ENCODE measurements at places on chromosomes 3 and 15.

DNA sequence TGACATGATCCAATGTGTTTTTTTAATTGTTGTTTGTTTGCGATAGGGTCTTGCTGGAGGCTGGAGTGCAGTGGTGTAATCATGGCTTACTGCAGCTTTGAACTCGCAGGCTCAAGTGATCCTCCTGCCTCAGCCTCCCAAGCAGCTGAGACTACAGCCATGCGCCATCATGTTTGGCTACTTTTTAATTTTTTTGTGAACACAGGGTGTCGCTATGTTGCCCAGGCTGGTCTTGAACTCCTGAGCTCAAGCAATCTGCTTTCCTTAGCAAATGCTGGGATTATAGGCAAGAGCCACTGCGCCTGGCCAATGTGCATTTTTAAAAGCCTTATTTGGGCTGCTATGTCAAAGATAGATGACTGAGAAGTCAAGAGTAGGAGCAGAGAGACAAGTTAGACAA lies 123.0 kb downstream of the EDEM1 start:
- DNase-seq, result no peak

- no peak for DNase-seq
Observed at GRCh38 chr3:52136513-52136912, 17.7 kb downstream of the POC1A start.

- peak; percentile 7 for DNase-seq
Observed at GRCh38 chr15:81268881-81269601, 54.9 kb downstream of the STARD5 start.

- no peak for DNase-seq
Observed at GRCh38 chr3:72318504-72319193, 529.6 kb downstream of the SHQ1 start.

- no peak for DNase-seq
Observed at GRCh38 chr3:54962200-54962599, 34.3 kb upstream of the LRTM1 start.

- no peak for DNase-seq
Observed at GRCh38 chr3:12965999-12966846, 107.0 kb downstream of the IQSEC1 start.

DNA sequence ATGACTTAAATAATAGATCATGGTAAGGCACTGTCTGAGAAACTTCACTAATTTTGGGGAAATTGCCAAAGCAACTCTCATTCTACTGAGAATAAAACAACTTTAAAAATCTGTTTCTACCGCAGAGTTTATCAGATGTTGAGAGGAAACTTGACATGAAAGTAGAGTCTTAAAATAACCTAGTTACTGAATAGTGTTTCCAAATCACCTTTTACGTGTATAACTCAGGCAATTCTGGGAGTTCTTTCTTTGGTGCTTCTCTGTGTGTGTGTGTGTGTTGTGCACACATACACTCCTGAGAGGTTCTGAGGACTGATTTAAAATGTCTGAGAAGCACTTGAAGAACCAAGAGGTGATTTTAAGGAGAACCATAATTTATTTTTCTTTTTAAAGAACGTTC lies 236.6 kb downstream of the SV2B start:
- peak; percentile 8 for DNase-seq

- no peak for DNase-seq
Observed at GRCh38 chr3:71863563-71864190, 78.7 kb upstream of the PROK2 start.

DNA sequence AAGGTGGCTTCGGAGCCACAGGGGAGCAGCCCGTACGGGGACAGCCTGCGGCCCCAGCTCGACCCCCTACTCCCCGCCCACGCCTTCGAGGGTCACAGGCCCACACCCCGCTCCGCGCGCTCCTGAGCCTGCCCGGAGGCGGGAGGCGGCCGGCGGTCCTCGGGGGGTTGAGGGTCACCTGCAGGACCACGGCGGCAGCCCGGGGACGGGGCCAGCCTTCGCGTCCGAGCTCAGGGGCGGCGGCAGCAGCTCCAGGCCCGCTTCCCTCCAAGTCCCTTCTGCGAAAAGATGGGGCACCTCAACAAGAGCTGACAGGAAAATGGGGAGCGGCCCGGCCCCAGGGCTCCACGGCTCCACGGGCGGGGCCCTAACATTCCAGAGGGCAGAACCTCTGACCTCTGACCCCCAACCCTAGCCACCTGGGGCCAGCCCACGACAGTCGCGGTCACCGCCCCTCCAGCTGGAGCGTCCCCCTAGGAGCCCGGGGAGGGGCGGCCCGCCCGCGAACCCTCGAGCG lies 428 bp downstream of the LYSMD4 start:
- DNase-seq, result no peak

GRCh38 chr15:79455361-79455760 lies 23.2 kb downstream of the MINAR1 start:
- no peak for DNase-seq

DNA sequence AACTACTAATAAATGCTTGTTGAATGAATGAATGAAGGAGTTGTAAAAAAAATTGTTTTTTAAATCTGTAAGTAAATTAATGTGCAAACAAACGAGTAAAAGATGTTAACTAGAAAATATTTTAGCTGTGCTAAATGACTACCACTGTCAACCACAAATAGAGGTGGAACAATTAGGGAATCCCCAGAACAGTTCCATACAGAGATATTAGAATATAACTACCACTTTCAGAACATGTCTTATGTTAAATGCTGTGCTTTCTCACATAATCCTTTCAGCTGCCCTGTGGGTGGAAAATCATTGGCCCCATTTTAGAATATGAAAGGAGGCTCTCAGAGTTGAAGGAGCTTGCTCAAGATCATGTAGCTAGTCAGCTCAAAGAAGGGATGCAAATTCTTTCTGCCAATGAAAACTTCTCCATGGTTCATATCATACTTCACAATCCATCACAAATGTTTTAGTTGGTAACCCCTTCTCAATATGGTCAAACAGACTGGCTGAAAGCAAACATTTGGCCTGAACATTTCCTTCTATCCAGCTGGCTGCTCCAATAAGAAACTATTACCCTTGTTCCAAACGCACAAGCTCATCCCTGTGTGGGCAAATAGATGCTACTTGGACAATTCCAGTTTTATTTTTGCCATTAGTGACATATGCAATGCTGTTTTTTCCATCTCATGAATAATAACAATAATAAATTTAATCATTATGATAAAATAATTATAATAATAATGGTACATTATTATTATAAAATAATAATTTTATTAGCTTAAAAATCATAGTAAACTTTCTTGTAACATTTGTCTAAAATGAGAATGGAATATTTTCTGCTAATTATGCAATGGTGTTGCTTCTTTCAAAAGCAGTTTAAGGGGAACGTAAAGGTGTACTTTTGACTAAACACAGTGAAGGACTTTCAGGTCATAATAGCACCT lies 290.4 kb upstream of the STT3B start:
- DNase-seq, result no peak

DNA sequence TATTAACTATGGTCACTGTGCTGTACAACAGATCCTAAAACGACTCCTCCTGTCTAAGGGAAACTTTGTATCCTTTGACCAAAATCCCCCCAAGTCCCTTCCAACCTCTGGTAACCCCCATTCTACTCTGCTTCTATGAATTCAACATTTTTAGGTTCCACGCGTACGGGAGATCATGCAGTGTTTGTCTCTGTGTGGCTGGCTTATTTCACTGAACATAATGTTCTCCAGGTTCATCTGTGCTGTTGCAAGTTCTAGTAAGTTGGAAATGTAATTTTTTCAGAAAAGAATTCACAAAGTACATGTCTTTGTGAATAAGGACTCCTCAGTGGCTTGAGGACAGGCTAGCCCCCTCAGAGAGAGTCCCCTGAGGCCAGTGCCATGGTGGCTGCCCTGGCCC lies 66.1 kb downstream of the ATP10A start:
- no peak for DNase-seq

- no peak for DNase-seq
Observed at GRCh38 chr3:44056446-44057240, 185.0 kb upstream of the TOPAZ1 start.

- DNase-seq, result no peak
Observed at GRCh38 chr3:62454916-62455315, 81.6 kb upstream of the FEZF2 start.

GRCh38 chr3:14766428-14767244 lies 52.1 kb upstream of the FGD5 start:
- no peak for DNase-seq

DNA sequence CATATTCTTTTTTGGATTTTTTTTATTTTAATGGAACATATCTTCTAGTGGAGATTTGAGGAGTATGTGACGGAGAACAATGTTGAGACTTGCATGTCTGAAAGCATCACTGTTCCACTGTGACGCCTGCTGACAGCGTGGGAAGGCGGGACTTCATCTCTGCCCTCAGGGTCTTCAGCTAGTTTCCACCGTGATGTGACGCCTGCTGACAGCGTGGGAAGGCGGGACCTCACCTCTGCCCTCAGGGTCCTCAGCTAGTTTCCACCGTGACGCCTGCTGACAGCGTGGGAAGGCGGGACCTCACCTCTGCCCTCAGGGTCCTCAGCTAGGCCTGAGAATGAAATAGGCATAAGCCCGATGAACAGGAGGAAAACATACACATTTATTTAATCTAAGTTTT lies 70.7 kb downstream of the LMLN start:
- no peak for DNase-seq

- no peak for DNase-seq
Observed at GRCh38 chr3:25458420-25458814, 30.4 kb downstream of the RARB start.

- DNase-seq, result no peak
Observed at GRCh38 chr15:94909510-94909909, 678.1 kb downstream of the MCTP2 start.

GRCh38 chr15:38559636-38560307 lies 4.8 kb downstream of the RASGRP1 start:
- no peak for DNase-seq

GRCh38 chr15:68993276-68993675 lies 21.2 kb upstream of the NOX5 start:
- DNase-seq, result no peak

DNA sequence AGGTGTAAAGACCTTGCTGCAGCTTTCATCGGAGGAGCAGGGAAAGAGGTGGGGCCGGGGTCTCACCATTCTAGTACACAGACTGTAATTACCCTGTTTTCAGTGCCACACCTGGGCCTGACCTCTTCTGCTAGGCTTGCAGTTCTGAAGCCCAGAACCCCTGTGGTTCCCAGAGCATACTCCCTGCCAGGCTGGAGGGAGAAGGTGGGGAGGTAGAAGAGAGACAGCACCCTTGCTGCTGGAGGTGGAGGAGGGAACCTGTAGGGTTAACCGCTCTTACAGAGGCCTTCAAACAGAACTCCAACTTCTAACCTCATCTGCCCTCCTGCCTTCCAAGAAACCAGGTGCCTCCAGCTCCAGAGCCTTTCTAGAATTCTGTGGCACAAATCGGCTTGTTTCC lies 27.0 kb downstream of the PCOLCE2 start:
- DNase-seq, result no peak

DNA sequence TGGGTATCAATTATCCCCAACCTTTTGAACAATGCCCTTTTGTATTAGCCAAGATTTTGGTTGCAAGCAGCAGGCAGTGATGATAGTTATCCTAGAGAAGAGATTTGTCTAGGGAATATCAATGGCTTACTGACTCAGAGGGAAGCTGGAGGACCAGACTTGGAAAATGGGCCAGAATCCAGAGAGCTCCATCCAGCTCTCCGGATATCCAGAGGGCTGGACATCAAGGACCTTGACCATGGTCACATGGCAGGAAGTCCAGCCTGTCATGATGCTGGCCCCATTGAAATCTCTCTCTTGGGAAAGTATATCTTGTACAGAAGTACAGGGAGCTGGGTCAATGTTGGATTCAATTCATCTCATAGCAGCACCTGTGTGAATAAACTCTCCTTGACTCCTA lies 148.5 kb upstream of the PDZRN3 start:
- DNase-seq, result no peak

DNA sequence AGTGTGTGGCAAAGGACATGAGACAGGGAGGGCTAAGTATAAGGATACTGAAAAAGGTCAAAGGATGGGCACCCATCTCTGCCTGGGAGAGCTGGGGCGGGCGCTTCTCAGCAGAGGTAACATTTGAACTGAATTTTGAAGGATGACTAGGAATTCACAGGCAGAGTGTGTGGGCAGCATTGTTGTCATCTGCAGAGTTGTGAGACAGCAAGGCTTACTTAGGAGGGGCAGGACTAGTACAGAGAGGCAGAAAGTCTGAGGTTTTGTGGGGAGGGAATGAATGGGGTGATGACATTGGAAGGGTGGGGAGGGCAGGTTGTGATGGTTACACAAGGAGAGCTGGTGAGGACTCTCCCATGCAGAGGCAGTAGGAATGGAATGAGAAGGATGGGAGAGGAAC lies 84.1 kb upstream of the PRR23C start:
- DNase-seq, result no peak

DNA sequence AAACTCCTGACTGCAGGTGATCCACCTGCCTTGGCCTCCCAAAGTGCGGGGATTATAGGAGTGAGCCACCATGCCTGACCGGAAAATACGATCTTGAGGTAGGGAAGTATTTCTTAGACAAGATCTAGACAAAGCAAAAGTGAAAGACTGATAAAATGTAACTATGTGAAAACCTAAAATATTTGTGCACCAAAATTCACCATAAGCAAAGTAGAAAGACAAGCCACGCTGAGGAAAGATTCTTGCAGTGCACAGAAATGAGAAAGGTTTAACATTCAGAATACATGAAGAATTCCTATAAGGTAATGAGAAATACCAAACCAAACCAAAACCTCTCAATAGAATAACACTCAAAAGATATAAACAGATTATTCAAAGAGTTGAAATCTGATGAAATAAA lies 35.7 kb downstream of the SYNM start:
- DNase-seq, result no peak

- DNase-seq, result no peak
Observed at GRCh38 chr15:40469776-40470390, 901 bp upstream of the CHST14 start.

GRCh38 chr15:23073890-23074646 lies 34.7 kb upstream of the TUBGCP5 start:
- no peak for DNase-seq

- no peak for DNase-seq
Observed at GRCh38 chr15:74431645-74432044, 2.1 kb downstream of the SEMA7A start.

DNA sequence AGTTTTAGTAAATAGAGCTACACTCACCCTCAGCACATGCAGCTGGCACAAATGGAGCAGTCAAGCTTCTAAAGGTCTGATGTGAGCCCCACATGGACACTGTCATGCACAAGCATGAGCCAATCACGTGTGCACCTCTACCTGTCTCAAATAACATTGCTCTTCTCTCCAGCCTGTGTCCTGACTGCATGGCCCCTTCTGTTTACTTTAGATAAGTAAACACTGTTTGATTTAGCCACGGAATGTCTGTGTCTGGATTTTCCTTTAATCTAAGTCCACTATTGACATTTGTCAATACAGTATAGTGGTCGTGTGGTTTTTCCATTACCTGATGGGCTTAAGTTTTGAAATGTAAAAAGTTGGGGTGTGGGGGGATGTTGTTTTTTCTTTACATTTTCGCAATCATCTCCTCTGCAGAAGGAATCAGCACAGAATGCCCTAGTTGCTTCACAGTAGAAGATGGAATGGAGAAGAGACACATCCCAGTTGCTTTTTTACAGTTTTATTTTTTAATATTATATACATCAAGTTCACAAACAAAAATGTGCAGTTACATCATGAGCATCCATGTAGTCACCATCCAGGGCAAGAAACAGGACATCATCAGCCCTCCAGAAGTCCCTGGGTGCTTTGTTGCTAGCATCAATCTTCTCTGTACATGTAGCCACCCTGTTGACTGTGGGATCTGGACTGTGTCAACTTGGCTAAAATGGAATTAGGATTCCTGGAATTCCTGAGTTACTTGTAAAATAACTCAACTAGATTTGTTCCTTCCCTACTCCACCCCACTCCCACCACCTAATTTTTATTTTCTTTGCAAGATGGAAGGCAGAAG lies 146.1 kb downstream of the UACA start:
- no peak for DNase-seq

Measured in CD4-positive, alpha-beta T cell treated with Interleukin-17A for 1 hour (primary cell).